ENCODE measurements at places on chromosomes 7 and 10. TPM values are rescaled to one million over a fixed set of nuclear protein-coding genes. Genes with fewer than 3 reads are reported as not detected.

The TMEM176B gene
- 1.2 TPM for total RNA-seq

The FOXP2 gene
- 0.43 TPM for total RNA-seq

The CLDN4 gene
- total RNA-seq, result 28.0 TPM

The CRCP gene
- total RNA-seq, result 29.2 TPM

The PRSS37 gene
- total RNA-seq, result not detected

The SHH gene
- total RNA-seq, result not detected

The SFRP4 gene
- not detected for total RNA-seq

The RNF148 gene
- 0.45 TPM for total RNA-seq

The CFAP58 gene
- total RNA-seq, result 0.71 TPM

The NUDT13 gene
- 1.9 TPM for total RNA-seq

The GNGT1 gene
- total RNA-seq, result 0.26 TPM

The FZD8 gene
- 8.6 TPM for total RNA-seq

Measured in H1 (cell line).